ENCODE measurements at places on chromosomes 12 and 14. TPM values are rescaled to one million over a fixed set of nuclear protein-coding genes. Genes with fewer than 3 reads are reported as not detected.

GRCh38 chr12:126676434-126676833 is 1590.5 kb upstream of the TMEM132C start:
- DNase-seq = no peak

BIN2 gene
- 478 TPM for total RNA-seq

LRTM2 gene
- total RNA-seq = not detected

RNASE3 gene
- 0.72 TPM for total RNA-seq

DNA sequence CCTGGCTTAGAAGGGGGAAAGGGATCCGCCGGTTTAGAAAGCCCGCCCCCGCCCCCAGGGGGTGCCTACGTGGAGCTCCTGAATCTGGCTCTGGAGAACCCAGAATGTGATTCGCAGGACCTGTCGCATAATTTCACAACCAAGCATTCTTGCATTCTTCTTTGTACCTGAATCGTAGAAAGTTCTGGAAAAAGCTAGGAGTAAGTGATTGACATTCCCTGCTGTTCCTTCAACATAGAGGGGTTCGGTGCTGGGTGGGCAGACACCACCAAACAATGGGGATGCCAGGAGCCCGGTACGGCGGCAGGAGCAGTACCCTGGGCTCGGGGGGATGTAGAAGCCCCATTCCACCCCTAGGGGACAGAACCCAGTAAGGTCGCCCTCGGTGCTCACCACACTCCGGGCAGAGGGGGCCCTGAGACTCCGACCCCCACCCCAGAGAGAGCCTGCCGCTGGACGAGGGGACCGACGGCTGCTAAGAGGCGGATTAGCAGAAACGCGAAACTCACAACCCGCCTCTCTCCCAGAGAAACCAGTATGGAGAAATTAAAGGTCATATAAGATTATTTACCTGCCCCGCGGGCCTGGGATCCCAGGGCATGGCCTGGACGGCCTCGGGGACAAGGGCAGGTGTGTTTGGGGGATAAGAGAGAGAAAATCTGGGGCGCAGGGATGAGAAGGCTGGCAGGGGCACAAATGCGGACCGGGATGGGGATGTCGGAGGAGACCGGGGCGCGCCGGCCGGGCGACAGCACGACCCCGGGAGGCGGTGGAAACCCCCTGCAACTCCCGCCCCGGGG is 520 bp downstream of the CSRP2 start:
- DNase-seq = no peak

- DNase-seq = no peak
Observed at GRCh38 chr14:95268350-95268749, 51.4 kb downstream of the CLMN start.

DTX1 gene
- total RNA-seq = 4.0 TPM

GRCh38 chr12:34299802-34300193 is 277.5 kb downstream of the ALG10 start:
- DNase-seq = no peak

DNA sequence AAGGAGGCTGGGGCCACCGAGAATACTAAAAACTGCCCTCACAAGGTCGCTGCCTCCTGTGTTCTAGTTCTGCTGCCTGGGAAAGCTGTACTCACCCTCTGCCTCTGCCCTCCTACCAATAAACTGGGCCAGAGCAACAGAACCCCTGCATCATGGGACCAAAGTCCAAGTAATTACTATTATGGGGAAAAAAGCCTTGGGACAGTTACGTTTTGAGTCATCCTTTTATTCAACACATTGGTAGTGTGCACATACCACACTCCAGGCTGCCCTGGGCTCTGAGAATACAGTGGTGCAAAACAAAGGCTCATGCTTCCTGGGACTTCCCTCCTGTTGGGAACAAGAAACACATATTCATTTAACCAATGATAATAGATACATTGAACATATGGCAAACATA is 49.0 kb downstream of the CACNA1C start:
- no peak for DNase-seq

DNA sequence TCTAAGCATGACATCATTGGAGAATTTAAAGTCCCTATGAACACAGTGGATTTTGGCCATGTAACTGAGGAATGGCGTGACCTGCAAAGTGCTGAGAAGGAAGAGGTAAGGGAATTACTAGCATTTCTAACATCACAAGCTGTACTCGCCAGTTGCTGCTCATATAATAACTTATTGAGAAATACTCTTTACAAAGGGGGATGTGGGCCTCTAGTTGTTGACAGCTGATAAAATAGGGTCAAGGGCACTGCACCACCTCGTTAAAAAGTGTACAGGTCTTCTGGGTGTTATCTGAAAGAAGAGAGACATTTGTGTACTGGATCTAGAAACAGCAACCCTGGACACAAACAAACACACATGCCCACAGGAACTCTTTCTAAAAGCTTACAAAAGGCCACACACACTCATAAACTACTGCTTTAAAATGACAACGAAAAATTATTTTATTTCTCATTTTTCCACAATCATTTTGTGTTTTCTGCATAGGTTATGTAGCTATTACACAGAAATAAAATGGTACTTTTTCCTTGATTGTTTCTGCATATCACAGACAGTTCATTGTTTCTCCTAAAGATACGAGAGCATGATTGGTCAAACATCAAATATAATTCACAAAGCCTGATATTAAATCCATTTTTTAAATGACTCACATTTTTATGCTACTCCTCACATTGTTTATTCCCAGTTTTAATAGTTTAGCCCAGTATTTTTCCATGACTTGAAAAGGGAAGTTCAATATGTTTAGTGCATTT is 391.1 kb downstream of the PAWR start:
- no peak for DNase-seq

DNA sequence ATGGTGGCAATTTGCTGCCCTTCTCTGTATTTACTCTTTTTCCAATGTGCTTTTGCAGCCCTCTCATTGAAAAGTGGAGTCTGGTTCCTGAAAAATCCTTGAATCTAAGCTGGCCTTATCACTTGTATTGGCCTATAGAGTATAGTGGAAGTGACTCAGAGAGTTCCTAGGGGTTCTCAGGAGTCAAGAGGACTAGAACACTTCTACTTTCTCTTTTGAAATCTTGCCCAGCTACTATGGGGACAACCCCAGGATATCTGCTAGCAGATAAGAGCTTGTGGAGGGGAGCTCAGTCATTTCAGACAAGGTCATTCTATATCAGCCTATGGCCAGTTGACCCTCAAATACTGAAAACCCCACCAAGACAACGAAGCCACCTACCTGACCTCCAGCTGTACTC is 26.7 kb upstream of the WSCD2 start:
- no peak for DNase-seq

DNA sequence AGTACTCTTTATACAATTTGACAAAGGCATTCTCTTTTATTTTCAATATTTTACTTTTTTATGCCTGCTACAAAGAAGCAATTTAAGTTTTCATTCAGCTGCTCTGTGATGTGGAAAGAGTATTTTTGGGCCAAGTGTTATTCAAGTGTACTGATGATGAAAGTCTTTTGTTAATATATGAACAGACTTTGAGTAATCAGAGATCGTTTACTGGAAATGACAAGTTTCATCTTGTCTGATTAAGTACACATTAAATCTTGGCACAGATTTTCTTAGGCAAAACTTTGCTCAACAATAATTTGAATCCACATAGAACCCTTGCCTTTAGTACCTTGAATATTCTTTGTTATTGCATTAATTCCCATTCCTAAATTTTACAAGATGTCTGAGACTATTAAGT is 13.3 kb upstream of the PZP start:
- no peak for DNase-seq

- no peak for DNase-seq
Observed at GRCh38 chr12:18837025-18837424, 99.1 kb downstream of the CAPZA3 start.

GRCh38 chr14:35398071-35398584 is 6.4 kb downstream of the NFKBIA start:
- no peak for DNase-seq

DNA sequence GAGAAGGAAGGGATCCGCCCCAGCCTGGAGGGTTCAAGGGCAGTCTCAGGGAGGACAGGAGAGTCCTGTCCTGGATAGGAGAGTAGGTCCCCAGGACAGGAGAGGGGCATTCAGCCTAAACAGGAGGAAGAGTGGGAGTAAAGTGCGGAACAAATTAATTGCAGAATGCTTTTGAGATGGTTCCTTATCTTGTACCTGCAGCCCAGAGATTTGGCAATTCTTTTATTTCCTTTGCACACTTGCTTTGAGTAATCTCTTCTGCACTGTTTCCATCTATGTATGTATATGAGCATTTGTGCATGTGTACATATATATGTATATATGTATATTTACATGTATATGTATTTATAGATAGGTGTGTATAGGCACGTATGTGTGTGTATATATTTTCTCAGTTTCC is 22.7 kb downstream of the PLEK2 start:
- DNase-seq = no peak

DNA sequence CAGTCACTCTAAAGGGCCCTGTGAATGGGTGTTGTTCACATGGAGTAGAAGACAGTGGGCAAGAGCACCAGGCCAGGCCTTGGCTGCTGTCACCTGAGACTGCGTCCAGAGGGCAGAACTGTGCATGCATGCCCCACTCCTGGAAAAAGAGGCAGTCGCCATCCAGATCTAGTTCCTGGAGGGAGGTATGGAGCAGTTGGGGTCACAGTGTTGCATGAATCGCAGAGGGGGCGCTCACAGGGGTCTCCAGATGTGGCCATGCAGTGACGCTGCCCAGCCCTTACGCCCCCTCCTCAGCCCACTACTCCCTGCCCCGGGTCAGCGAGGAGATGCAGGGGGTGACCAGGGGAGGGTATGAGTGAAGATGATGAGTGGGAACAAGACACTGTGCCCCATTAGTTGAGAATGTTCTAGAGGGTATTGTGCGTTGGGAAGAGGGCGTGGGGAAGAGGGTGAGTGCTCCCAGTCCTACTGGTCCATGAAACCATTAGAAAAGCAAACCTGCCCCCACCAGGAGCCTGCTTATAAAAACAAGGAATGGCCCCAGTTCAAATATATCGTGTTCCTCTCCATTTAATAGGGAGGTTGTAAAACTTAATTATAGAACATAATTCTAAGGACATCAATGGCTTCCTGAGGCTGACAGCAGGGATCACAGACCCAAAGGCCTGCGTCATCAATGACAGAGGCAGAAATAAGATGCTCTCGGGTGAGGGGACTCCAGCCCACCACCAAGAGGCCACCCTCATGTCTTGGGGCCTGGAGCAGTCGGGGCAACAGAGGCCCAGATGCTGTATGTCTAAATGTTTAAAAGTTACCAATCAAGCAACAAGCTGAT is 32.2 kb upstream of the BCL7A start:
- no peak for DNase-seq

- DNase-seq = no peak
Observed at GRCh38 chr12:43331935-43332334, 220.1 kb downstream of the ADAMTS20 start.

ANHX gene
- not detected for total RNA-seq

DNA sequence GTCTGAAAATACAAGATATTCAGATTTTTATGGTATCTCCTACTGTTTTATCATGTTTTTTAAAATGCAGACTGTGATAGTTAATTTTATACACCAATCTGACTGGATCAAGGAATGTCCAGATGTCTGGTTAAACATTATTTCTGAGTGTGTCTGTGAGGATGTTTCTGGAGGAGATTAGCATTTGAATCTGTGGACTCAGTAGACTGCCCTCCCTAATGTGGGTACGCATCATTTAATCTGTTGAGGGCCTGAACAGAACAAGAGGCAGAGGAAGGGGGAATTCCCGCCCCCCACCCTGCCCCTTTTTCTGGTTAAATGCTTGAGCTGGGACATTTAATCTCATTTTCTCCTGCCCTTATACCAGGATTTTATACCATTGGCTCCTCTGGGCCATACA is 72.1 kb downstream of the AVPR1A start:
- no peak for DNase-seq

- DNase-seq = no peak
Observed at GRCh38 chr14:94021416-94022157, 4.6 kb upstream of the OTUB2 start.

- DNase-seq = no peak
Observed at GRCh38 chr12:27780612-27781408, 774 bp upstream of the MANSC4 start.

GRCh38 chr14:41280745-41281144 is 325.9 kb upstream of the LRFN5 start:
- DNase-seq = no peak

HHIPL1 gene
- not detected for total RNA-seq

GRCh38 chr12:106248846-106249371 is 1.1 kb upstream of the CKAP4 start:
- DNase-seq = no peak

DNA sequence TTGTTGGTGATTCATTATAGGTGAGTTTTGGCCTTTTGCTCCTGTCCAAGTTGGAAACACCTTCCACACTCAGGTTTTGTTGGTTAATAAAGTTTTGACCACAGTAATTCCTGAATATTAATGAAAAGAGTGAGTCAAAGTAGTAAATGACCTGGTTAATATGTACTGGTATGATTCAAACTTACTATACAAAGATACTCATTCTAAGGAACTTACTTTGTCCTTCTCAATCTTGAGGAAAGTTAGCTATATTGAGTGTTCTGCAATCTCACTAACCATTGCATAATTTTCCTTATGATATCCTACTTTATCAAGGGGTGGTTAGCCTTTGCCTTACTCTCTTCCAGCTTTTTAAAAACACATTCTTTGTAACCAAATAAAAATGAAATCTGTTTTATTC is 20.9 kb upstream of the HECTD1 start:
- DNase-seq = no peak

DNA sequence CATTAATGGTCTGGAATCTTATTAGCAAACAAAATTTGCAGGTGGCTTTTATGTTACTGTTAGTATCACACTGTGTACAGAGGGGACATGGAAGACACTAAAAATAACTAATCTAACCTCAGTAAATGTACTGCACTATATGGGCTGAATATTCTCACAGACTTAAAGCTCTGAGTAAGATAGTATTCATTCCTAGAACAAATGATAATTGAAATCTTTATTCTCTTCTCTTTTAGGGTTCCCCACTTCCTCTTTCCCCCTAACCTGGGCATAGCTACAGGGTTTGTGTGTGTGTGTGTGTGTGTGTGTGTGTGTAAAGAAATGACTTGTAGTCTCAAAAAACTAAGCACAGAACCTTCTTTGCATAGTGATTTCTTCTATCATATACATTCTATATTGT is 21.4 kb upstream of the HECTD1 start:
- DNase-seq = no peak

DNA sequence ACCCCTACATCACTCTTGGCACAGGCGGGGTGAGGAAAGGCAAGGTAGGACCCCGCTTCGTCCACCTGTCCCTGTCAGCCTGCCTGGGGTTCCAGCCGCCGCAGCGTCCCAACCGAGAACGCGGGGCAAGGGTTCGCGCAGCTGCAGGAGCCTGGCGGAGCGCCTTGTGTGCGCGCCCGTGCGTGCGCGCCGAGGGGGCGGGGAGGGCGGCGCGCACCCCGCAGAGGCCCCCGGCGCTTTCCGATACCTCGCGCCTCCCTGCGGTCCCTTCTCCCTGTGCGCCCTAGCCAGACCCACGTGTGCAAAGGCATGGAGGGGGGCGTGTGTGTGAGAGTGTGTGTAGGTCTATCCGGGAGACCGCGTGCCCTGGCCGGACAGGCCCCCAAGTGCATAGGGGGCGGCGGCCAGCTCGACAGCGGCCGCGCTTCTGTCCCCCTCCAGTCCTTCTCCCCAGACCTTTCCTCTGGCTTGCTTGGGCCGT is 122.4 kb downstream of the TSPAN9 start:
- DNase-seq = no peak

RNF212B gene
- not detected for total RNA-seq

- no peak for DNase-seq
Observed at GRCh38 chr12:54564768-54565167, 15.4 kb downstream of the PDE1B start.

- no peak for DNase-seq
Observed at GRCh38 chr14:33764876-33765650, 185.8 kb downstream of the EGLN3 start.

TAS2R8 gene
- total RNA-seq = not detected

TCL1B gene
- total RNA-seq = not detected
